ENCODE measurements at places on chromosomes 5 and 9. TPM values are rescaled to one million over a fixed set of nuclear protein-coding genes. Genes with fewer than 3 reads are reported as not detected.

NCS1 gene
- total RNA-seq = 0.19 TPM

TSLP gene
- total RNA-seq = 1.2 TPM

CLIC3 gene
- total RNA-seq = not detected

SPINK7 gene
- not detected for total RNA-seq

OTP gene
- total RNA-seq = not detected

ENTREP1 gene
- 12.6 TPM for total RNA-seq

FBLL1 gene
- not detected for total RNA-seq

SLC6A7 gene
- total RNA-seq = 0.17 TPM

SLC4A9 gene
- total RNA-seq = not detected

GAPVD1 gene
- total RNA-seq = 59.0 TPM

RPL12 gene
- 2,956 TPM for total RNA-seq

PDCD1LG2 gene
- total RNA-seq = 8.8 TPM

GPX8 gene
- total RNA-seq = 19.7 TPM

PDZD2 gene
- 44.2 TPM for total RNA-seq

PCDHGC3 gene
- 35.4 TPM for total RNA-seq

PKD2L2 gene
- total RNA-seq = not detected

ECSCR gene
- total RNA-seq = 22.2 TPM

SYNPO gene
- 24.3 TPM for total RNA-seq

C9 gene
- total RNA-seq = 1.3 TPM

ADAMTS2 gene
- total RNA-seq = 53.1 TPM

PCDHB14 gene
- total RNA-seq = 2.0 TPM

BSPRY gene
- not detected for total RNA-seq

FAXDC2 gene
- total RNA-seq = 134 TPM

TRPM6 gene
- total RNA-seq = 1.9 TPM
